ENCODE measurements at places on chromosomes 1 and 21.

DNA sequence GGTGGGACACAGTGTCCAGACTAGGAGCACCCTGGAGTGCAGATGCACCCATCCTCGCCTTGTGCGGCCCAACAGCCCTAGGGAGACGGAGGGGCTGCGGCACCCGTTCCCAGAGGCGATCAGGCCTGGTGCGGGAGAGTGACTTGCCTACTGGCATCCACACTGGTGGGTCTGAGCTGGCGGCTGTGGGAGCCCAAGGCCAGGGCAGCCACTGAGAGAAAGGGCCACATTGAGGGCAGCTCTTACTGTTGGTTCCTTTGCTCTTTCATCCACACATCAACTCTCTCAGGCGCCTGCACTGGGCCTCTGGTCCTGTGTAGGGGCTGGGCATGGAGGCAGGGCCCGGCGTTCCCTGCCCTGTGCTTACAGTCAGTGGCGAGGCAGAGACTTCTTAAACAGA lies 8.6 kb downstream of the PODN start:
- no peak for DNase-seq

DNA sequence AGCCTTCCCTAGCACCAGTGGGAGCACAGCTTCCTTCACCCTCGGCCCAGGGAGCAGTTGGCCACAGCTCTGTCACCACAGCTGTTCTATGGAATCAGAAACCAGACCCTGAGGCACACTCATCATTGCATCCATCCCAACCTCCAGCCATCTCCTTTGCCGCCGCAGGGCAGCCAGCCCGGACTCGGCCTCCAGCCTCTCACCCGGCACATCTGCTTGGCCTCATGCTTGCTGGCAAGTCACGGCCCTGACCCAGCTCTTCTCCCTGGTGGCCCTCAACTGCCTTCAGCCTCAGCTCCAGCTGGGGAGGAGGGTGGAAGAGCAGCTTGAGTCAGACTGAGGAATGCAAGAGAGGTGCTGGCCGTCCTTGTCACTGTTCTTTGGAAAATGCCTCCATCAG lies 59.8 kb downstream of the TOR1AIP2 start:
- no peak for DNase-seq

- no peak for DNase-seq
Measured at GRCh38 chr1:32405672-32406467, 11.6 kb upstream of the BSDC1 start.

DNA sequence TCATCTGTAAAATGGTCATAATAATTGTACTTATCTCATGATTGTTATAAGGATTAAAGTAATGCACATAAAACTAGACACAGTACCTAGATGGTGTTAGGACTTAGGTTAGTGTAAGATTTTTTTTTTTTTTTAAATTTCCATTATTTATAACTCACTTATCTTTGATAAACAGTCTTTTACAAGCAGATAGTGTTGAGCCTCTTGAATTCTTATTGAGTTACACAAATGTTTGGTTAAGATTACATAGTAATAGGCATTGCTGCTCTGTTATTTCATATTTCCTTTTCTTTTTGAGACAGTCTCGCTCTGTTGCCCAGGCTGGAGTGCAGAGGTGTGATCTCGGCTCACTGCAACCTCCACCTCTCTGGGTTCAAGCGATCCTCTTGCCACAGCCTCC lies 15.4 kb downstream of the MRPS6 start:
- DNase-seq, result no peak

GRCh38 chr1:244761279-244761678 lies 74.2 kb upstream of the COX20 start:
- DNase-seq, result peak; percentile 19

DNA sequence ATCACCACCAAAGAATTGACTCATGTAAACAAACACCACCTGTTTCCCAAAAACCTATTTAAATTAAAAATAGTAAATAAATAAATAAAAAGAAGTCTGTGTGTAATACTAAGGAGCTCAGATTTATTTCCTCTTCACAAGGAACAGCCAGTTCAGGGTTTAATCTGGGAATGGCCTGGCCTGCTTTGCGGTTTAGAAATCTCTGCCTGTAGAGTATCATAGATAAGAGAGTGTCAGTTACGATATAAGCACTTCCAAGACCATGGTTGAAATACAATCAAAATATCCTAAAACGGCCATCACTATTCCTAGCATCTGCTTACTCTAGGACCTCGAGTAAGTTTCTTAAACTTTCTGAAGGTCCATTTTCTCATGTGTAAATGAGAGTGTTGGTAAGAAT lies 274.4 kb downstream of the PLPP3 start:
- DNase-seq, result no peak

GRCh38 chr1:34286511-34286910 lies 109.8 kb downstream of the C1orf94 start:
- DNase-seq, result no peak

- DNase-seq, result no peak
Measured at GRCh38 chr1:2356401-2356800, 35.0 kb downstream of the MORN1 start.

DNA sequence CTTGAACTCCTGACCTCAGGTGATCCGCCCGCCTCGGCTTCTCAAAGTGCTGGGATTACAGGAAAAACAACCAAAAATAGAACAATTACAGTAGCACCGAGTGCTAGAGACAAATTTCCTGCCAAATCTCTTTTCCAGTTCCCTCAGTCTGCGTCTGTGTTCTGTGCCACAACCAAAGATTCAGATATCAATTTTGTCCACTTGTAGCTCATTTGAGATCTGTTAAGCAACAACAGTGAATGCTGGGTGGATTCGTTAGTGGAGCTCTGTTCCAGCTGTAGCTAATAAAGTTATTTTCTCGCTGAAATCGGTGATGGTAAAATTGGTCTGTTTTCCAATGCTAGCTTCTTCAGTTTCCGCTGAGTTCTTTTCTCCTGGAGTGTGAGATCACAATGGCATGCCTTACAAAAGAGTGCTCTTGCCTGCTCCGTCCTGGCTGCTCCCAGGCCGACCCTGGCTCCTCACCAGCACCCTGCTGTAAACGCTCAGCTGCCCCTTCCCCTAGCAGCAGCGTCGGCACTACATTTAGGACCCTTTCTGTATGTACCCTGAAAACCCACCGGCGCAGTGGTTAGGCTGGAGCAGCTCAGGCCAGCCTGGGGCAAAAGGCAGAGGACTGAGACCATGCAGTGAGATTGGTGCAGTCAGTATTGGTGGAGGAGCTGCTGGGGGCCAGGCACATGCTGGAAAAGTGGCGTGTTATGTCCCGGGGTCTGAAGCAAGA lies 395.4 kb downstream of the KIF26B start:
- no peak for DNase-seq

DNA sequence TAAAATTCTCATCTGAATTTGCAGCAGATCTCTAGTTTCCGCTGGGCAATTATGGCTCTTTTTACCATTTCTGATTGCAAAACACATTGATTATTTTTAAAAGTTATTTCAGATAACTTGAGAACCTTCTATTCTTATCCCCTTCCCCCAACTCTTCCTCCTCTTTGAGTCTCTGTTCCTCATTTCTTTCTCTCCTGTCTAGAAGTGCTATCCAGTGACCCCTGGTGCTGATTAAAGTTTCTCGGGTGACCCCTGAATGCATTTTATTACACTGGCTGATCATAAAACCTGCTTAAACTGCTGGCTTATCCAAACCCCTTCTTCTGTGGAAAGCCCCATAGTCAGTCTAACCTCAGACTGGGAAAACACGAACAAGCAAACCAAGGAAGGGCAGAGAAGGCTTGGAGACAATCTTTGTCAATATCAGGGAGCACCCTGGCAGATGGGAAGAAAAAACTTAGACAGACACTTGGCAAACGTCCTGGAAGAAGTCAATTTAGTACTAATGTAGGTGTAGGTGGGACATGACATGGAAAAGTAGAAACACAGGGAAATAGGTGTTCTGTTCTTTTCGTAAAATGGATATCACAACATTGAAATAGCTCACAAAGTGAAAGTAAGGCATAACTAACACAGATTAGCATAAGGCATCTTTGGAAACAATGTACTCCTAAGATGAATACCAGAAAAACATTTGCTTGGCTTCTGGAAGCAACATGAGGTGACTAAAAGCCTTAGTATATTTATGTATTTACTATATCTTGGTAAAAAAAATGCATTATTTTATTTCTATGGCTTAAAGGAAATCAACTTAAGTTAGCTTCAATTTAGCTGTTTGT lies 61.4 kb downstream of the GORAB start:
- DNase-seq, result peak; percentile 69

DNA sequence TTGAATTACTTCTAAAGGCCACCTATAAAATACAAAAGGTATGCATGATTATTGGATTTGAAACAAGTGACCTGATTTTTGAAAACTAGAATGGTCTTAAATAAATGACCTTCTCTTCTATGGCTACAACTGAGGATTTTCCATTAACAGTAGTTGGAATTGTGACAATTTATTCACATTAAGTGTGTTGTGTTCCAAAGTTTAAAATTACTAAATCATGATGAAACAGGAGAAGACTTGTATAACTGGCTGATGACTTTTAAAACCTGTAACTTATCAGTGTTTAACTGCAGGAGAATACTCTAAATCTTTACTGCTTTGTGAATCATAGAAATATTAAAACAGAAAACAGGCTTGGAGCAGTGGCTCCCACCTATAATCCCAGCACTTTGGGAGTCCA lies 4.6 kb downstream of the KCNT2 start:
- no peak for DNase-seq

DNA sequence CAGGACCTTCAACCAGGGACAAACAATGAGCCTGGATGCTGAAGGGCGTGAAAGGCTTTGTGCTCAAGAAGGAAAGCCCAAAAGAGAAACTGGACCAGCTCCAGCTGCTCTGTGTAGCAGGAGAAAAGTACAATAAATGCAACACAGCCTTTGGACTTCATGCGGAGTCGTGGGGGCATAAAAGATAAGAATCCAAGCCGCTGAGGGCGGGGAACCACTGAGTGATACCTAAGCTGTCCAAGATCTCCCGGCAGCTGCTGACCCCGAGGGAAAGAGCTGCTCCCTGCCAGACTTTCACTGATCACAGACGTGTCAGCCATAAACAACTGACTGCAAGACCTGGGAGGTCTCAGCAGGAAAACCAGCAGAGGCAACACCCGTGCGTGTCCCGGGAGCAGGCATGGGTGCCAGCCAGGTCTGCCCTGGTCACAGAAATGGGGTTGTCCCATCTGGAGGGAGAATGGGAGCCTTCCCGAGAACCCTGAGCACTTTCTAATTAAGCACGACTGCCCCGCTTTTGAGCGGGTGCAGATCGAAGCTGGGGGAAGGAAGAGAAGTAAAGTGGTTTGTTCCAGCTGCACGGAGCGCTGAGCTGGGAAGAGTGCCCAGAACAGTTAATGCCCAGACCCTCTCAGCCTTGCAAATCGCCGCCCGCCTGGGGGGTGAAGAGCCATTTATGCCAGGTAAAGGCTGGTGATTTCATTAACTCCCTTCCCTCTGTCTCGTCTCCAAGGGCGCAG lies 68.3 kb upstream of the TARDBP start:
- no peak for DNase-seq

GRCh38 chr1:157170677-157171515 lies 32.7 kb upstream of the ETV3 start:
- peak; percentile 33 for DNase-seq

DNA sequence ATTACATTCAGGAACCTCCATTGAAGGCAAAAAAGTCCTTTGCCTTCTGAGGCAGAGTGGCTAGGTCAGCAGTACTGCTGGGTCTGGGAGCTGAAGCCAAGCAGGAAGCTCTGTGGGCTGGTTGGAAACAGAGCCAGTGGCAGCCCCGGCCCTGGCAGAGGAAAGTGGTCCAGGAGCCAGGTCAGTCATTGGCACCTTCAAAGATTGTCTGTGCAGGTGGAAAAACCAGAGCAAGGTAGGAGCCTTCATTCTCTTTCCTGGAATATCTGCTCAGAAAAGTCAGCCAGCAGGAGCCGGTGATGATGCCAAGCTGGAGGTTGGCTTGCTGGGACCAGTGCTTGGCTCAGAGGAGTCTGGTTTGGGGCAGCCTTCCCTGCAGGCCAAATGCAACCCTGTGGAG lies 12.5 kb upstream of the DISP3 start:
- peak; percentile 97 for DNase-seq

DNA sequence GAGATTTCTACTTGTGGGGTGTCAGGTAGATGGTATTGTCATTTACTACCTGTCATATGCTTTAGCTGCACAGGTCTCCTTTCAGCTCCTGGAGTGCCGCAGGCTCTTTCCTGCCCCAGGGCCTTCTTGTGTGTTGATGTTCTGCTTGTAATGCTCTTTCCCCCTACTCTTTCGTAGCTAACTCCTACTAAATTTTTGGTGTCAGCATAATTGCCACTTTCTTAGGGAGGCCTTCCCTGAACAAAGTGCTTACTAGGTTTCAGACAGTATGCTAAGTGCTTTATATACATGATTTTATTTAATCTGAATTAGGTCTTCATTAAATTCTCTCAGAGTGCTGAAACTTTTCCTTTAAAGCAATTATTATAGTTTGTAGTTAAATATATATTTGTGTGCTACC lies 4.8 kb upstream of the THEM4 start:
- DNase-seq, result no peak

GRCh38 chr1:65921446-65921845 lies 128.8 kb downstream of the PDE4B start:
- no peak for DNase-seq

All from cerebellar cortex (tissue), 1 donor.